ENCODE measurements at places on chromosomes 5 and 9.
A peak's percentile ranks its signal among the peaks of the same experiment; 100 is the strongest.

- peak; percentile 90 for ATAC-seq
These were observed 203.0 kb upstream of the VLDLR start for GRCh38 chr9:2418619-2419018.

GRCh38 chr5:51651889-51652288 is 268.6 kb downstream of the ISL1 start:
- ATAC-seq = no peak

- no peak for ATAC-seq
These were observed 9.9 kb upstream of the PHYHD1 start for GRCh38 chr9:128910906-128911305.

DNA sequence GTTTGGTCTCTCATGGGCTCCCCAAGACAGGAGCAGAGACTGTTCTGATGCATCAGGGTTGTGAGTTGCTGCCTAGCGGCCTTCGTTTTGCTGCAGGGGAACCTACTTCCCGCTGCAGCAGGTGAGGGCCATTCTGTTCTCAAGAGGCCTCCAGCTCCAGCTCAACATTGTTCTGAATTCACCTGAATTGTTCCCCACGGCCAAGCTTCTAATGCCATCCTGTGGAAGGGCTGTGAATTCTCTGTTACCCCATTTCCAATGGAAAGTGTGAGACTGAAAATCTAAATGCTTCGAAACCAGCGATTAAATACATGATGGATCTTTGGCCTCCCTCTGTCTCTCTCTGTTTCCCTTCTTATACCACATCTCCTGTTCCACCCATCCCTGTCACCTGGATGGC is 349.1 kb upstream of the DAP start:
- no peak for ATAC-seq

GRCh38 chr9:90259311-90260246 is 383.0 kb downstream of the DIRAS2 start:
- ATAC-seq = no peak

GRCh38 chr5:78893940-78894677 is 91.0 kb downstream of the ARSB start:
- no peak for ATAC-seq

- ATAC-seq = no peak
These were observed 66.4 kb downstream of the NRG2 start for GRCh38 chr5:139976703-139977102.

- no peak for ATAC-seq
These were observed 2.0 kb upstream of the RXFP3 start for GRCh38 chr5:33934176-33934575.

- ATAC-seq = no peak
These were observed 565.0 kb downstream of the DMRTA1 start for GRCh38 chr9:23011669-23012068.

DNA sequence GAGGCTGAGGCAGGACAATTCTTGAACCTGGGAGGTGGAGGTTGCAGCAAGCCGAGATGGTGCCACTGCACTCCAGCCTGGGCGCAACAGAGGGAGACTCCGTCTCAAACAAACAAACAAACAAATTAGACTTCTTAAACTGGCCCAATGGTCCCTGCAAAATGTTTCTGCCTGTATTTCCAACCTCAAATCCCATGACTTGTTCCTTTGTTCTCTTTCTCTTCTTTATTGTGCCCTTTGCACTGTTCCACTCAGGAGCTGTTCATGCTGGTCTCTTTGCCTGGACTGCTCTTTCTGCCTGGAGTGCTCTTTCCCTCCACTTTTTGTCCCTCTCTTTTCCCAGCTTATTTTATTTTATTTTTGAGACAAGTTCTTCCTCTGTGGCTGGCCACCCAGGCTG is 4.1 kb downstream of the RABEPK start:
- ATAC-seq = no peak

GRCh38 chr5:126801992-126802294 is 25.0 kb downstream of the LMNB1 start:
- no peak for ATAC-seq

DNA sequence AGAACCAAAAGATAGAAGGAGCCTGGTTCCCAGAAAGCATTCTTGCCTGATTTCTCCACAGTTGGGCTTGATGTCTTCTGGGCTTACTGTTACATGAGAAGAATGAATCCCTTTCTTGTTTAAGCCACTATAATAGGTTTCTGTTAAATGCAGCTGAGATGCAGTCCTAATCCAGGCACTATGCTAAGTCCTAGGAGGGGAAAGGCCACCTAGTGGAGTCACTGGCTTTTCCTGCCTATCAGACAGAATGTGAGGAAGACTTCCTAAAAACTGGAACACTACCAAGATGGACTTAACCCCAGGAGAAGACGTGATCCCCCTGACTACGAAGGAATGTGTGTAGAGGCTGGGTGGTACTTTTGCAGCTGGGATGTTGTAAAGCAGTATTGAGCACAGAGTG is 34.3 kb upstream of the FSD1L start:
- peak; percentile 74 for ATAC-seq

GRCh38 chr9:75500479-75500878 is 390.0 kb upstream of the PCSK5 start:
- ATAC-seq = no peak

- ATAC-seq = no peak
These were observed 140.7 kb downstream of the MTX3 start for GRCh38 chr5:79850316-79850822.

DNA sequence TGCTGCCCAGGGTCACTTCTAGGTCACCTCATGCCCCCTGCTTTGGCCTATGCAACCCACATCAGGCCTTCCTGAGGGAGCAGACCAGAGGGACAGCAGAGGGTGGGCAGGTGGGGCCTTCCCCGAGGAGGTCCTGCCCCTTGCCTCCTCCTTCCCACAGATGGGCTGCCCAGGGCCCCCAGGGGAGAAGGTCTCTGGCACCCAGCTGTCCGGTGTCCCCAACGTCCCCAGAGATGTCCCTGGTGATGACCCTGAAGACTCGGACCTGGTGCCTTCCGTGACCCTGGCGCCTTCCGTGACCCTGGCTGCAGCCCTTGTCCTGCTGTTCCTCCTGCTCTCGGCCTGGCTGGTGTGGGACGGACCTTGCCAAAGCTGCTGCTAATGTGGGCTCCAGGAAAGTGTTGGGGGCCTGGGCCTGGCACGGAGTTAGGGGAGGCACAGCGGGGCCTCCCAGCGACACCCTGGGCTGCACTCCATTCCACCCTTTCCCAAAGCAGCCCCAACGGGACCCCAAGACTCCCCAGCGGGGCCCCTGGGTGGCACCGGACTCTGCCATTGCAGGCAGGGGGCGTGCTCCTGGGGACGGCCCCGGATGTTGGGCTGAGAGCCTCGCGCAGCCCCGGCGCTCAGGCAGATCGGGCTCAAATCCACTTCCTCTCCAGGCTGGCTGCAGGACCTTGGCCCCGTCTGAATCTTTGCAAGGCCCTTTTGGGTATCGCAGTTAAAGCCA is 6.8 kb upstream of the SLC2A6 start:
- ATAC-seq = no peak

- ATAC-seq = peak; percentile 59
These were observed 94.0 kb downstream of the PHF2 start for GRCh38 chr9:93670208-93671019.

DNA sequence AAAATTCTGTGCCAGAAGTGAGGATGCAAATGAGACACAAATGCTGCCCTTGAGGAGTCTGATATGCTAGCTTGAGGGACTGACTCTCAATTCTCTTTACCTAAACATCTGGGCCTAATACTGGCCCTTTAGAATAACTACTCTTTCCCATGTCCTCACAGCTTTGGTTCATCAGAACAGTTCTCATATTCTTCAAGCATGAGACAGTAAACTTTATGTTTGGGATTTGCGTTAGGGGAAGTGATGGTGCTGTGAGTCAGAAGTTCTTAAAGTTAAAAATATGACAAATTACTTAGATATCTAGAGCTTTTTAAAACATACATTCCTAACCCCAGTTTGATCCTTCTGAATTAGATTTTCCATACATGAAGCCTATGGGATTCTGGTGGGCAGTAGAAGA is 665.0 kb upstream of the RGMB start:
- ATAC-seq = no peak

DNA sequence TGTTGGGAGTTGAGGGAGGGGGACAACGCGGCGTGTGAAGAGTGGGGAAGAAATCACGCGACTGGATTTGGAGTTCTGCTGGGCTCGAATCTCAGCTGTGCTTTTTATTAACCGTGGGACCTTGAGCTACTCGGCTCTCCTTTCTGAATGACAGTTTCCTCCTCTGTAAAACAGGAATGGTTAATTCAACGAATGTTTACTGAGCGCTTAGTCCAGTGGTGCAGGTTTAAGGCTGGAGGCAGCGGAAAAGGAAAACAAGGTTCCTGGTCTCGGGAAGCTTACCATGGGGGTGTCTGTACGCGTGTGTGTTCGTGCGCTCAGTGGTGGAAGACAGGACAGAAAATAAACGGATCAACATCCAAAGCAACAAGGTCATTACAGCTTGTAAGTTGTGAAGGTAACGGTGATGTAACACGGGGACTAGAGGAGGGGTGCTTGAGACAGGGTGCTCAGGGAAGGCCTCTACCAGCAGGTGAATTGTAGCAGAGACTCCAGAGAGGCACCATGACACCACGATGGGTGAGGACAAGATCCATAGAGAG is 277 bp downstream of the EIF4E1B start:
- ATAC-seq = no peak

GRCh38 chr9:3862561-3862960 is 336.8 kb upstream of the RFX3 start:
- ATAC-seq = peak; percentile 11

DNA sequence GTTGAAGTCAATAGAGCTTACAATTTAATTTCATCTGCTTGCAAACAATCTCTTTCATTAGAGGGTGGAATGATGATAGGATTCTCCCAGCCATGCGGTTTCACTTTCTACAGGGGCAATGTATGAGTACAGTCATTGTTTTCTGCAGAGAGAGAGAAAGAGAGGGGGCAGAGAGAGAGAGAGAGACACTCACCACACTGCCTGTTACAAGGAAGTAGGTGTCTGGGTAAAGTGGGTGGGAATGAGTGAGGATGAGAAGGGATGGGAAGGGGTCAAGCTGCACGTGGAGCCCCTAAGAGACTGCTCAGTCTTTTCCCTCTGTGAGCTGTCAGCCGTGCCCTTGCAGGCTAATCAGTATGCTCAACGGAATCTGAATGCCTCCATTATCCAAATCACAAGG is 454.3 kb downstream of the KDM4C start:
- no peak for ATAC-seq

DNA sequence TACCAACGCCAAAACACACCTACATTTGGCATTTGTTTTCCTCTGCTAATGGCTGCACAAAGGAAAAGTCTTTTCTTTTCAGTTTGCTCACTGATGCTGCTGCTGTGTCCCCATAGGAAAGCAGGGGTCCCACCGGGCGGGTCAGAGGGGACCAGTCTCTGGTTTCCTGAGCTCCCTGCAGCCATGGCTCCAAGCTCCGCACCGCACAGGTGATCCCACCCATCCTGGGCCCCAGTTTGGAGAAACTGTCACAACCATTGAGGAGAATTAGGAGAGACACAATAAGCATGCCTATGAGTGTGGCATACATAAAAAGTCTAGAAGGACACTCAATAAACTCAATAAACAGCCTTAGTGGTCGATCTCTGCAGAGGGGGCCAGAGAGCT is 19.9 kb downstream of the MED10 start:
- ATAC-seq = no peak

DNA sequence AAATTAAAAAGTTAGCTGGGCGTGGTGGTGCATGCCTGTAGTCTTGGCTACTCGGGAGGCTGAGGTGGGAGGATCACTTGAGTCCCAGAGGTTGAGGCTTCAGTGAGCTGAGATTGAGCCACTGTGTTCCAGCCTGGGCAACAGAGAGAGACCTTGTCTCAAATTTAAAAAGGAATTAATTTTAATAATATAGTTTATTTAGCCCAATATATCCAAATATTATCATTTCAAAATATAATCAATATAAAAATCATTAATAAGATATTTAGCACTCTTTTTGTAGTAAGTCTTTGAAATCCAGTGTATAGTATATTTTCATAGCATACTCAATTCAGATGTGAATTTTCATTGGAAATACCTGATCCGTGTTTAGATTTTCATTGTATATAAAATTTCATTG is 43.2 kb upstream of the ORM1 start:
- ATAC-seq = no peak

DNA sequence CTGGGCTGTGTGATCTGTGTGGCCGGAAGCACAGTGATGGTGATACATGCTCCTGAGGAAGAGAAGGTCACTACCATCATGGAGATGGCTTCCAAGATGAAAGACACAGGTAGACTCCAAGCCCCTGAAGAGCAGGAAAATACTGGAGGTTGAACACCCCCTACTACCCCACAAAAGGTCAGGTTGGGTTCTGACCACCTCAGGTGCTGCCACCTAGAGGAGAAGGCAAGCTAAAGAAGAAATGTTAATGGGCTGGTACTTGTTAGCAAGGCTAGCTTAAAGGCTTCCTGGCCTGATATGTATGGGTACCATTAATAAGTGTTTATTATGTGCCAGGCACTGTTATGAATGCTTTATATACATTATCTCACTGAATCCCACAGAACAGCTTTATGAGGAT is 11.7 kb downstream of the NIPAL4 start:
- peak; percentile 49 for ATAC-seq

DNA sequence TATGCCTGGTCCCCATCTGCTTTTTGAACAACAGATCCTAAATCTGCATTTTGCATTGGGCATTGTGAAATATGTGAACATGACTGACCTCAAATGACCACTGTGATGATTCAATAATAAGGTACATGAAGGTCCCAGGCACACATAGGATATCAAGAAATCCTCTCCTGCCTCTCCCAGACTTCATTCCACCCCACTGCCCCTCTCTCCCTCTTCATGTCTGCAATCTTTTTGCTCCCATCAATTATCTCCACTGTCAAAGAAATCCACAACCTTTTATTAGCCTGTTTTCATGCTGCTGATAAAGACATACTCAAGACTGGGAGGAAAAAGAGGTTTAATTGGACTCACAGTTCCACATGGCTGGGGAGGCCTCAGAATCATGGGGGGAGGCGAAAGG is 476.7 kb downstream of the CTNND2 start:
- no peak for ATAC-seq

GRCh38 chr5:150317048-150318003 is 14.6 kb upstream of the ARSI start:
- ATAC-seq = peak; percentile 57

DNA sequence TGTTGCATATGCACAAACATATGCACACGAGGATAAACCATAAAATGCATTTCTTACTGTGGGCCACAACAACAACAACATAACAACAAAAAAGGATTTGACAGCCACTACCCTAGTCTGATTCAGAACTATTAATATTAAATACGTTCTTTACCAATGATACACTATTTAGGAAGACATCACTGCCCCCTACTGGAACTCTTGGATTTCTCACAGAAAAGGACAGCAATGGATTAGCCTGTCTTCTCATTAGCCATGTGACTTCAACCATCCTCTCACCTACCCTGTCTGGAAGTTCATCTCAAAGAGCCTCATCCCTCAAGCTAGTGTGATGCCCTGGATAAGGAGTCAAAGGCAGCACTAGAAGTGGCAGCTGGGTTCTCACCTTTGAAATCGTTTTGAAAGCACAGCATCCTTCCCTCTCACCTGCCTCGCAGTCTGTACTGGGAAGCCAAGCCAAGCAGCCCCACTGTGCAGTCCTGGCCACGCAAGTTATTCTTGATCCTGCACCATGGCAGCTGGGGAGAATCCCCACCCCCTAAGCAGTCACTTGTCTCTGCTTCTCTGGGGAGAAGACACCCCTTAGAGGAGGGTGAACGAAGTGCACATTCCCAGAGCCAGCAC is 64.6 kb downstream of the SH3TC2 start:
- ATAC-seq = no peak

- no peak for ATAC-seq
These were observed 24.7 kb upstream of the TNFSF8 start for GRCh38 chr9:114954956-114955582.
